Fibroblast of villous mesenchyme (primary cell): ENCODE measurements at places on chromosomes 1 and 21. TPM values are rescaled to one million over a fixed set of nuclear protein-coding genes. Genes with fewer than 3 reads are reported as not detected.

Gene FALEC
- total RNA-seq = 0.64 and 1.3 TPM in 2 replicates

DNA sequence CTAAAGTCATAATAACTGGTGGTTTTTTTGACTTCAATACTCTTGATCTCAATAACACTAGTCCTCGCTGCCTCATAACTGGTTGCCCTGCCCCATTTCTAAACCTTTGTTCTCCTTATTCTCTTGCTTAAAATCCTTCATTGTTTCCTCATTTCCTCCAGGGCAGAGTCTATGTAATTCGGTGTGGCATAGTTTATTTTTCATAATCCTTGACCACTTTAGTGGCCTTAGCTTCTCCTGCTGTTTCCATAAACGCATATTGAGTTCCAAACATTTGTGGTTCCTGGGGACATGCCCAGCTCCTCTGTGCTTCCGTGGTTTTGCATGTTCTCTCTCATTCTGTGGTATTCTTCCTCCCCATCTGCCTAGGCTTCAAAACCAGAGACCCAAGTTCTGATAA, 19.0 kb upstream of the TLCD4 start:
- peak; percentile 26 for DNase-seq

GRCh38 chr1:31689854-31690253, 14.0 kb downstream of the COL16A1 start:
- DNase-seq = peak; percentile 91

DNA sequence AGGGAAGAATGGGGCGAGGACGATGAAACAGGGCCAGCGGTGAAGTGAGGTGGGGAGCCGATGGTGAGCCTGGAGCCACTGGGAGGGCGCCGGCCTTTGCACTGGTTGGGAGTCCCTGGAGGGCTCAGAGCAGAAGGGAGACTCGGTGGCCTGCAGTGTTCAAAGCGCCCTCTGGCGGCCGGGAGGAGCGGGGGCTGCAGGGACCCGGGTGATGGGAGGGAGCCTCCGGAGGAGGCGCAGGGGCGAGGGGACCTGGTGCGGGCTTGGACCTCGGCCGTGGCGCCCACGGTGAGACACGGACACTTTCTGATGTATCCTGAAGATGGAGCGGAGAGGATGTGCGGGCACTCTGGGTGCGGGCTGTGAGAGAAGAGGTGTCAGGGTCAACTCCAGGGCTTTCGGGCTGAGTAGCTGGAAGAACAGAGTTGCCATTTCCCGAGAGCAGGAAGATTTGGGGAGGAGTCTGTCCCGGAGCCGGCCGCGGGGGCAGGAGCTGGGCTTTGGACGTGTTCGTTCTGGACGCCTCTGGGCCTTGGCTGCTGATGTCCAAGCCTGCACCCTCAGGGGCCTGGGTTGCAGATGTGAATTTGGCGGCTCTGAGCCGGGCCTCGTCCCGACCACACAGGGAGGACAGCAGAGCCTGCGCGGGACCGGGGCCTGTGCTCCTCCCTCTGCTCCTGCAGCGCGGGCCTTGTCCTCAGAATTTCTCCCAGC, 29.7 kb downstream of the HEYL start:
- DNase-seq = no peak

- peak; percentile 38 for DNase-seq
Observed at GRCh38 chr1:115929881-115930280, 46.4 kb upstream of the SLC22A15 start.

GRCh38 chr1:78284354-78284753, 206.4 kb upstream of the PTGFR start:
- DNase-seq = peak; percentile 33

Gene GJC2
- 2.6 and 3.9 TPM in 2 replicates for total RNA-seq

GRCh38 chr1:167792188-167792565, 70.4 kb downstream of the MPZL1 start:
- DNase-seq = no peak

- DNase-seq = peak; percentile 94
Observed at GRCh38 chr1:27603681-27604578, at the start of gene AHDC1. Gene AHDC1, minus strand, starts transcription at chr1:27604144. Its CDS starts 52,029 bp downstream, at chr1:27552115.

- peak; percentile 91 for DNase-seq
Observed at GRCh38 chr21:35565204-35565611, 495.1 kb downstream of the SETD4 start.

Gene LCE1C
- total RNA-seq = not detected in 2 replicates

- DNase-seq = no peak
Observed at GRCh38 chr1:235278233-235278914, 49.6 kb downstream of the ARID4B start.

Gene TPTE
- total RNA-seq = 0.32 and 0.43 TPM in 2 replicates

GRCh38 chr21:27741736-27742135, 774.8 kb upstream of the ADAMTS5 start:
- DNase-seq = no peak

DNA sequence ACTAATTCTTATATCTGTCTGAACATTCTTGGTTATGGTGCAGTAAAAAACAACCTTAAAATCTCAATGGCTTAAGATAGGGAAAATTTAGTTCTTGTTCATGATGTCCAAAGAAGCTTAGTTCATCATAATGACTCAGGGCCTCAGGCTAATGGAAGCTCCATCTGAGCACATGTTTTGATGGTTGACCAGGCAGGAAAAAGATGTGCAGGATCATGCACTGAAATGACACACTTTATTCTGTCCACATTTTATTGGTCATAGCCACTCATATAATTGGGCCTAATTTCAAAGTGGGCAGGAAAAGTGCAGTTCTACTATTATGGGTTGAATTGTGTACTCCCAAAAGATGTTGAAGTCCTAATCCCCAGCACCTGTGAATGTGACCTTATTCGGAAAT, 198.2 kb downstream of the CENPF start:
- DNase-seq = no peak

Gene TTF2
- total RNA-seq = 15.1 and 21.2 TPM in 2 replicates
